ENCODE measurements at places on chromosomes 3 and 15.

DNA sequence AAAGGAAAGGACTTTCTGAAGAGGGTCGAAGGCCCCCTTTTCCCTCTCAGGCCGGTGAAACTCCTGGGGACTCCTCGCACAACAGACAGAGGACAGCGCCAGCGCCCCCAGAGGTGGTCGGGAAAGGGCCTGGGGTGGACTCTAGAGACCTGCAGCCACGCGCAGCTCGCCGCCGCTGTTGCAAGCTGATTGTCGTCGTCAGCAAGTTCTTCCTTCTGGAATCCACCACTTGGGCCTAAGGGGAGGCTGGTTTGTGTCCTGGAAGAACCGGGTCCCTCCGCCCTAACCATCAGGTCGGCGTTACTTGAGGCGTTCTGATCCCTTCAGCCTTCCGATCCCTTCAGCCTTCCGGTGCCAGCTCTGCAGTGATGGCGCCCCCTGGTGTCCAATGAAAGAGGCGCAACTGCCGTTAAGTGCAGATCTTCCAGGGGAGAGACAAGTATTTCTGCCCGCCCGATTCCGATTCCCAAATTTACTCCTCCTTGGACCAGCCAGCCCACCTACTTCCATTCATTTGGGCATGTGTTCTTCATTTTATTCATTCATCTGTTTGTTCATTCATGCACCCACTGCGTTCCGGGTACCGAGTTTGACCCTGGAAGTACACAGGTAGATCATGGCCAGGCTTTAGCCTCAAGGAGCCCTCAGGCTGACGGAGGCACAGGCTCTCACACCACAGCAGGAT lies 77.2 kb upstream of the SLC6A11 start:
- peak; percentile 77 for DNase-seq

- DNase-seq, result no peak
These were observed 26.0 kb downstream of the SYNM start for GRCh38 chr15:99130765-99131440.

DNA sequence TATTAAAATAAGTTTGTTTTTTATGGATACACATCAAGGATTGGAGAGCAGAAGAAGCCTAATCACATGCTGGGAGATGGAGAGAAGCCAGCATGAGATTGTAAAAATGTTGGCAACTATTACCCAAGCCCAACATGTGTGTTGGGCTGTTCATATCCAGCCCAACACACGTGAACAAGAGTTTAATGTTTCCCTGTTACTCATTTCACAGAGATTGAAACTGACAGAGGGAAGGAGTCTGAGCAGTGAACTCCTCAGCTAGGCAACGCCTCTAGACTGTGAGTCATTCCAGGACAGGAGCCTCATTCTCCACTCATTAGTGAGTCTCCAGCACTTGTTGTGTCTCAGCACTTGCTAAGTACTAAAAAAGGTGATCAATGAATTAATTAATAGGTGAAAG lies 43.2 kb upstream of the CMSS1 start:
- no peak for DNase-seq

DNA sequence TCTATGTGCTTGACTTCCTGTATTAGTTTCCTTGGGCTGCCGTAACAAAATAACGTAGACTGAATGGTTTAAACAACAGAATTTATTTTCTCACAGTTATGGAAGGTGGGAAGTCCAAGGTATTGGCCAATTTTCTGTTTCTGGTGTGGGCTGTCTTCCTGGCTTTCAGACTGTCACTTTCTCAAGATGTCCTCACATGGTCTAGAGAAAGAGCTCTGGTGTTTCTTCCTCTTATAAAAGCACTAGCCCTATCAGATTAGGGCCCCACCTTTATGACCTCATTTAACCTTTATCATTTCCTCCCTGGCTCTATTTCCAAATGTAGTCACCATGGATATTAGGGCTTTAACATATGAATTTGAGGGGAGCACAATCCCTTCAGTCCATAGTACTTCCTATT lies 54.6 kb downstream of the SPRED1 start:
- DNase-seq, result no peak

GRCh38 chr3:81764665-81765064 lies 3.2 kb upstream of the GBE1 start:
- no peak for DNase-seq

DNA sequence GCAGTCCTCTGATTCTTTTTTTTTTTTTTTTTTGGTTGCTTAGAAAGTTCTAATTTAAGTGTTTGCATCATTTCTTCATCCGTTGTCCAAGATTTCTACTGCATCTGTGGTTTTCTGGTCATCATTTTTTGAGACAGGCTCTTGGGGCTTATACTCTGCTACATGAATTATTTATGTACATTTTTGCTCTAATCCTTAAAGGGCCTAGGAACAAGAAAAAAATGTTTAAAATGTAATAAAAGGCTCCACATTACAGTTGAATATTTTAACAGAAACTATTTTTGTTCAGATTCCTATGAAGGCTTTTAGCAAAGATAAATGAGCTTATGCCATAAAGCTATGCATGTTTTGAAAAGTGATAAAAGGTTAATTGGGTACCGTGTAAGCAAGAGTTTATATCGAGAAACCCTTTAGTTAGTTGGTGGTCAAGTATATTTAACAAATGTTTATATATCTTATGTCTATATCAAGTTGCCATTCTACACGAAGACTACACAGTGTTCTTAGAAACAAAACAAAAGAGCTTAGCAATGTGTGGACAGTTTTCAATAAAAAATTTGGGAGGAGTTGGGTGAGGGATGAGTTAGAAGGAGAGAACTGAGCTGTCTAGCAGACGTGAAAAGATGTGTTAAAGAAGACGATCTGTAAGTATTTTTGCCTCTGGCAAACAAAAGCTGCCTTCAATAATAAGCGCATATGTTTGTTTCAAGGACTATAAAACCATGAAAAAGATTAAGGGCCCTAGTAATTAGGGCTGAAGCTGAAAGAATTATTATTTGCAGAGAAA lies 563.6 kb upstream of the NAALADL2 start:
- DNase-seq, result no peak

DNA sequence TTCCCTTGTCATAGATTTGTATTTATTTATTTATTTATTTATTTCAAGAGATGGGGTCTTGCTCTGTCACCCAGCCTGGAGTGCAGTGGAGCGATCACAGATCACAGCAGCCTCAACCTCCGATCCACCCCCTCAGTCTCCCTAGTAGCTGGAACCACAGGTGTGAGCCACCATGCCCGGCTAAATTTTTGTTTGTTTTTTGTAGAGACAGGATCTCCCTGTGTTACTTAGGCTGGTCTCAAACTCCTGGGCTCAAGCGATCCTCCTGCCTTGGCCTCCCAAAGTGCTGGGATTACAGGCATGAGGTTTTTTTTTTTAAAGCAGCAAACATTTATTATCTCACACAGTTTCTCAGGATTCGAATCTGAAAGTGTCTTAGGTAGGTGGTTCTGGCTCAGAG lies 2.5 kb downstream of the TTBK2 start:
- no peak for DNase-seq

DNA sequence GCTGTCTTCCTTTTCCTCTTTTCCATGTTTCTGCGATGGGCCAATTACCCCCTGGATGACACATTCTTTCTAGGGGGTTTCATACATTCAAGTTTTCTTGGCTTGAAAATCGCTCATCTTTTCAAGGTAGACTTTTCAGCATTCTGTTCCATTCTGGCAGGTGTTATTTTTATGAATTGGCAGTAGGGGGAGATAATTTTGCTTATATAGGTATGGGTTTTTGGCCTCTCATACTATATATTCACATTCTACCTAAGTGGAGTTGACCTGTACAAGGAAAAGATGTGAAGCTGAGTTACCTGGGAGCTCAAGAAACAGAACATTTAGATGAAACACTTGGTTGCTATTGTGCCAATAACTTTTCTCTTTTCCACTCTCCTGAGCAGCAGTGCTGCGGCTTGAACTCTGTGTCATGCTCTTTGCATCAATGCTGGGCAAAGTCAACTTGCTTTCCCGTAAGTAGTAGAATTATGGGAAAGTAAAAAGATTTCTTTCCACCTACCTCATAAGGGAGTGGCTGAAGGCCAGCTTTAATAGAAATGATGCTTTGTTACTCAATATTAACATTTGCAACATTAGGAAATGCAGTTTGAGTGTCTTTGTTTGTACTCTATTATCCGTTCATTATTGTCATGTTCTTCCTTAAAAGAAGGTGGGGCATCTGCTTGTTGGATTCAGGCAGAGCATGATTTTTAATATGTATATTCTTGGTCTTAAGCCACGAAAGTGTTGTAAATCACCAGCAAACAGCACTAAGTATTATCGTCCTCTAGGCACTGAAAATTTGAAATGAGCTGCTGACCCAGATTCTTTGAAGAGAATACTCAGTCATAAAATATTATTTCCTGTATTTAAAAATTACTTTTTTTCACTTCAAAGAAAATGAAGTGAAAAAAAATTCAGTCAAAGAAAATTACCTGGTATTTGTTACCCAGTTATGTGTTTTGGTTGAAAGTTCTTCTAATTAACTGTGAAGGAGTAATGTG lies 27.7 kb upstream of the MFSD1 start:
- no peak for DNase-seq

DNA sequence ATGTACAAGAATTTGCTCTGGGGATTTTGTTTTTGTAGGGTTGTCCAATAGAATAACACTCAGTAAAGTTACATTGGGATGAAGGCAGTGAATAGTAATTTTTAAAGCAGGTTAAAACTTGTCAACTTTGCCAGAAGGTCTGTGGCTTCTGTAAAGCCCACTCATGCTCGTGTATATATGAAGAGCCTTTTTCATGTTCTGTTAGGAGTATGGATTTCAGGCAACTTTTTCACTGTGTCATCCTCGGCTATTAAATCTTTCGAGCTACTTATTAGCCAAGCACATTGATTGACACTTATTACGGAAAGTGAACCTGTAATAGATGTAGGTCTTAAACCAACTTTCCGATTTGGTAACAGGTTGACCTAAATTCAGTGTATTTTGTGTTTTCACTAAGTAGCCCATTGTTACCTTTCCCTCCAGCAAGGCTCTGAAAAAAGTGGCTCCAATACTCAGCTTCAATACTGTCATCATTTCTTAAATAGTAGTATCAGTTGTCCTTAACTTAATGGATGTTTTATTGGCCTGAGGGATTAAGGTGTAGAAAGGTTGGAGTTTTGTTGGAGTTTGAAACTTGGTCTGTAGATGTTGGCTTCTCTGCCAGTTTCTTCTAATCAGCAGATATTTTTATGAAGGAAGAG lies 1.7 kb downstream of the PAK2 start:
- no peak for DNase-seq

GRCh38 chr3:170277833-170278580 lies 55.8 kb downstream of the PRKCI start:
- DNase-seq, result no peak

- DNase-seq, result peak; percentile 96
These were observed at the start of gene MORF4L1 for GRCh38 chr15:78872155-78872971. Gene MORF4L1, plus strand, starts transcription at chr15:78872890. Its CDS starts 128 bp downstream, at chr15:78873018.

GRCh38 chr3:23455775-23456174 lies 252.6 kb downstream of the UBE2E2 start:
- no peak for DNase-seq

- no peak for DNase-seq
These were observed 11.8 kb downstream of the KPNA1 start for GRCh38 chr3:122502941-122503340.

GRCh38 chr3:60803216-60804173 lies 447.8 kb downstream of the FHIT start:
- DNase-seq, result no peak

DNA sequence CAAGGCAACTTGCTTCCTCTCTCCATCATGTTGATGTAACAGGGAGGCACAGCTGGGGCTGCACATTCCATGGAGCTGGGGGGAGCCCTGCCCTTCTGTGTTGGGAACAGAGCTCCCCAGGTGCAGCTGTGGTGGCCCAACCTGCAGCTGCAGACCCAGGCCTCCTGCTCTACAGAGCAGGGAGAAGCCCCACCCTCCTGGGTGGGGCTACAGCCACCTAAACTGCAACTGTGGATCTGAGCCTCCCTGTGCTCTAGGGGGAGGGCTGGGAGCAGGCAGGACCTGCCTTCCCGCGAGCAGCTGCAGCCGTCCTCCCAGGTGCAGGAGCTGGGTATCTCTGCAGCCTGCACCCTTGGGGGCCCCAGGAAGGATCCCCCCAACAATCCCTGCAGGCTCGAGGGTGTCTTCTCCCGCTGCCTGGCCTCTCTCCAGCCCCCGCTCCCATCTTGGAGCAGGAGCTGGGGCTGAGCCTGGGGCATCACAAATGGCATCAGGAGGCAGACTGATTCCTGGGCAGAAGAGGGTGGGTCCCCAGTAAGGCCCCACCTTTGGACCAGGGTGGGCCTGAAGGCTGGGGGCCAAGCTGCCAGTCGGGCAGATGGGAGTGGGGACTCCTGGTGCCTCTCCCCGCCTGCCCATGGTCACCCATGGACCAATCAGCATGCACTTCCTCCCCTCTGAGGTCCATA lies 7.4 kb downstream of the LRRC58 start:
- DNase-seq, result no peak

DNA sequence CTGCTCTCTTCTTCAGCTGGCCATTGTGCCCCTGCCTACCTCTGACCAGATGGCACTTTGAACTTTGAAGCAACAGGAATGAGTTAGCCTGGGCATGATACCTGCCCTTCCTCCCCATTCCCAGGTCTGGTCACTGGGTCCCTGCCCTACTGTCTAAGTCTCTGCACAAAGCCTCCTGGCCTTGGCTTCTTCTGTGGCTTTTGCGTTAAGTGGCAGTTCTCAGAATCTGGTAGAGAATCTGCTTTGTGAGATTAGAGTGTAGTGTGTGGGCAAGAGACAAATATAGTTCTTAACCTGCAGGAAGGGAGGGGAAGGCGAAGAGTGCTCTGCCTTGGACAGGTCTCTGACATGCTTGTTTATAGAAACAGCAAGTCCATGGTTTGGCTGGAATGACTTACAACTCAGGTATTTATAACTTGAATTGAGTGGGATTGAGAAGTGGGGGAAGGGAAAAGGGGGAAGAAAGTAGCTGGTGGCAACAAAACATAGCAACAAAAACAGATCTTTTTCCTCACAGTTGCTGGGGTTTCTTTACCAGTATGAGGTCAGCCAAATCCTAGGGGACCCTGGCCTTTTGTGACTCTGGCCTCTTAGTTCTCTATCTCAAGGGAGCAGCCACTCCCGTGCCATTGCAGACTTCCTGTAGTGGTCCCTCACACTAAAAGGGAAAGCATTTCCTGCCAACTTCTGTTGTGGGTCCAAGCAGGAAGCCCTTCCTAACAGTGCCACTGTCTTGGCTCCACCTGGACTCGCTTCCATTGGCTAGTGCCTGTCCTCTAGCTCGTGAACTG lies 16.7 kb downstream of the MAPKBP1 start:
- no peak for DNase-seq

- DNase-seq, result no peak
These were observed 145.5 kb upstream of the UMPS start for GRCh38 chr3:124584552-124585391.
